ENCODE measurements at places on chromosomes 7 and 10.

- DNase-seq = no peak
Measured at GRCh38 chr10:90417029-90417428, 440.8 kb downstream of the HTR7 start.

DNA sequence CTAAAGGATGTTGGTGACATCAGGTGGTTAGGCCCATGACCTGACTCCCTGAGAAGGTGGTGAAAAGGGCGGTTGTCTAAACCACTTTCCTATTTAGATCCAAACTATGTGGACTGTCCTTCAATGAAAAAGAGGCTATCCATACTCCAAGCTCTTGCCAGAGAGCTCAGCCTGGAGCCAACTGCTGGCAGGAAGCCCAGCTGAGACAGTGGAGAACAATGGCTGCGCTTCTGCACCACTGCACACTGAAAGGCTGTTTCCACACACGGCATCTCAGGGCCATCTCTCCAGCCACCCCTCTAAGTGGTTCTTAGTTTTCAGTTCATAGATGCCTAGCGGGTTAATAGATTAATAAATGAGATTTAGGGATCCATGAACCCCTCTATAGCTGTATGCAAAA lies 488.8 kb upstream of the ZMIZ1 start:
- DNase-seq = no peak

GRCh38 chr10:49498425-49498824 lies 40.5 kb downstream of the ERCC6 start:
- DNase-seq = no peak

GRCh38 chr7:3301831-3302618 lies 973 bp downstream of the SDK1 start:
- no peak for DNase-seq

GRCh38 chr10:110851020-110851612 lies 20.6 kb upstream of the PDCD4 start:
- peak; percentile 28 for DNase-seq

DNA sequence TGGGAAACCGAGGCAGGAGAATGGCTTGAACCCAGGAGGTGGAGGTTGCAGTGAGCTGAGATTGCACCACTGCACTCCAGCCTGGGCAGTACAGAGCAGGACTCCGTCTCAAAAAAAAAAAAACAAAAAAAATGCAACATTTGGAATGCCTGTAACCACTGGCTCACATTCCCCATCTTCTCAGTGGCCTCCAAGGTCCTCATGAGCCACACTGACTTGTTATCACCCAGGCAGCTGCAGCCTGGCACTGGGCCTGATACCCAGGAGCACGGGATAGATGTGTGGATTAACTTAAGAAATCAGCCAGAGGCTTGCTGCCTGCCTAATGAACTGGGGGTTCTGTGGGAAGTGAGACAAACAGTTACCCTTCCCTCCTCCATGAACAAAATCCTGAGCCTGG lies 23.0 kb downstream of the JCAD start:
- no peak for DNase-seq

GRCh38 chr10:129949411-129949810 lies 14.7 kb downstream of the EBF3 start:
- DNase-seq = no peak

DNA sequence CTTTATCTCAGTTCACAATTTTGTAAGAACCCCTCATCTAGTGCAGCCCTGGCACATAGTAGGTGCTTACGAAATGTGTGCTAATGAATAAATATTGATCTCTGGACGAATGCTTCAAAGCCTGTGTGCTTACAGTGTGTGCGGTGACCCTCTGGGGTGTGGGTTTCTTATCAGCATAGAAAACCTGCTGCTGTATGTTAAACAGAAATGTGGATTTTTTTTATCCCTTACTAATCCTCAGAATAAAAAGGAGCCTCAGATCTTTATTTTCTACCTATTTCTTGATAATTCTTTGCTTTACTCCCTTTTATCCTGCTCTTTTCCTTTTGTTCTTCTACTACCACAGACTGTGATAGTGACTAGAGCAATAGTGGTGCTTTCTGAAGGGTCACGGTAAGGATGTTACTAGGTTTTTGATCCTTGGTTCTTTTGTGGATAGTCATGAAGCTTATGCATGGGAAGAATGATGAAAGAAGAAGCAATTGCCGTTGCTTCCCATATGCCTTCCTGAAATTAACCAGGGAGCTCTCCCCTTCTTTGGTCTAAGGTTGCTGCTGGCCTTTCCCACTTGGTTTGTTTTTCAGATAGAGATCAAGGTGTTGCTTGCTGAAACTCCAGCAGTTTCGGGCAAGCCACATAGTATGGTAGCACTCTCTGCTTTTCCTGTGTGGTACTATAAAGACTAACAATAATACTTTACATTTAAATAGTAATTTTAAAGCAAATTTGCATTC lies 44.7 kb downstream of the SPAG6 start:
- DNase-seq = no peak

GRCh38 chr7:42096681-42097561 lies 140.1 kb downstream of the GLI3 start:
- no peak for DNase-seq

DNA sequence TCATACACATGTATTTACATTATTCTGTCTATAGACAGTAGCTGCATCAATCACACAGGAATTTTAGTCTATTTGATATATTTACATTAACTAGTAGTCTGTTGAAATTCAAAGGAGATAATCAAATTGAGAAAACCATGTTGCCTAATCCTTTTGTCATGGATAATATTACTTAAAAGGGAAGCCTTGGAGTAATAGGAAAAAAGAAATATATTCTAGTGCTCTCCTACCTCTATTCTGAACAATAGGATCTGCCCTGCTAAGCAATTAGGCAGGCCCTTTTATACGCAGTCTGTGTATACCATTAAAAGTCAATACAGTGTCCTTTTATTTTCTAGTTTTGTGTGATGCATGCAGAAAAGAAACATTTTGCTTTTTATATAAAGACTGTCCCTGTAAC lies 24.5 kb downstream of the UMAD1 start:
- no peak for DNase-seq

DNA sequence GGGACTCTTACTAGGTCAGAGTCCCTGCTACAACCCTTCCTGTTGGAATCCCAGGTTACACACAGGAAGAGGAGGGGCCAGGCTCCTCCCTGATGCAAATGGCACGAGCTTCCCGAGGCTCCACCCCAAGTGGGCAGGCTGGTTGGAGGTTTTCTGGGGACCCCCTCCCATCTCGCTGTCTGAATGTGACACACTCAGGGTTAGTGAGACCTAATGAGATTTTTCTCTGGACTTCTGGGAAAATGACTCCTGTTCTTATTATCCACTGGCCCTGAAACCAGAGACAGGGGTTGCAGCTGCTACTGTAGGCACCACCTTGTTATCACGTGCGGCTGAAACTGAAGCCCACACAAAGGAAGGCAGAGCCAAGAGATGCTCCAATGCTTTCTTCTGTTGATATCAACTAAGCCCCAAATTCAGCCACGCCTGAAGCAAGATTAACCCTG lies 103.3 kb downstream of the FAM107B start:
- DNase-seq = no peak

DNA sequence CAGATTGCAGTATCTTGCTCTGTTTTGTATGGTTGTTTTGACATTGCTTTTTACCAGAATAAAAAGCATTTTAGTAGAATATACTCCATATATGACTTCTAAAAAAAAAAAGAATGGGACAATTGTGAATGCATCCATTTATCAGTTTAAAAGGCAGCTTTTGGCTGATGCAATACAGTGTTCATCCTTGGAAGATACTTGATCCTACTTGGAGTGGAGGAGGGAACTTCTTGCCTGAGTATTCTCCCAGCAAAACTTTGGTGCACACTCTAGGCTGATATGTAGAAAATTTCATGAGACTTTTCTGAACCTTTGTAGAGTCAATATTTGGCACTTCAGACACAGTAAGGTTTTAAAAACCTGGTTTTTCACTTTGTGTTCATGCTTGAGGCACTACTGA lies 40.2 kb downstream of the WDR11 start:
- DNase-seq = no peak

DNA sequence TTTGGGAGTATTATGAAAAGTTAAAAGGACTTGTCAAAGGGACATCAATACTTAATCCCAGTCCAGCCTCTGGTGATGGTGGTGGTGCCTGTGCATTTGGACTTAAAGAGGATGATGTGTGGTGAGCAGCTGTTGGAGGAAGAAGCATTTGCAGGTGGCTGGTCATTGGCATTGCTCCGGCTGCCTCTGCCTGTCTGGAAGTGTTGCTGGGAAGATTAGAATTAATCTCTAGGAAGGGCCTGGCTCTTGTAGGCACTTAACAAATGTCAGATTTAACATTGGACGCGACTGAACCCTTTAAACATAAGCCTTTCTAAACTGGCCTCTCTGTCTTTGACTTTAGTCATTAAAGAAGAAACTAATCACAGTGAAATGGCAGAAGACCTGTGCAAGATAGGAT lies 58.8 kb downstream of the FIGNL1 start:
- DNase-seq = no peak

- DNase-seq = no peak
Measured at GRCh38 chr7:45027774-45028114, 27.7 kb downstream of the CCM2 start.

- no peak for DNase-seq
Measured at GRCh38 chr7:119545118-119545517, 727.9 kb upstream of the KCND2 start.

DNA sequence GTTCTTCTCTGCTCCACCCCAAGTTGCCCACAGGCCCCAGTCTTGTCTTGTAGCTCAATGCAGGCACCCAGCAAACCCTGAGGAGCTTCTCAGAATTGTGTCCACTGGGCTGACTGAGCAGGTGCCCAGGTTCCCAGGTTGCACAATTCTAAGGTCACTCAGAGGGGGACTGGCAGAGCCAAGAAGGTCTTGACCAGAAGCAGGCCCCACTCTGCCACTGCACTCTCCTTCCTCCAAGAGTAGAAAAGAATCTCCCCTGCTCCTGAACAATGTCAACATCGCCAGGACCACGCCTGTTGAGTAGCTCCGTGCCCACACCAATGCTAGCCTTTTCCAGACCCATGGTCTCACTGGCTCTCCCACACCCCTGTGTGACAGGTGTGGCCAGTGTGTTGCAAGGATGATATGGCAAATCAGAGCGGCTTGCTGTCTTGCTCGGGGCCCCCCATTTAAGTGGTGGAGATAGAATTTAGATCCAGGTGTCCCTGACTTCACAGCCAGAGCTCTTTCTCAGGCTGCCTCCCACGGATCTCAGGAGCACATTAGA lies 577 bp downstream of the LRRC18 start:
- no peak for DNase-seq

- peak; percentile 68 for DNase-seq
Measured at GRCh38 chr7:43586251-43586900, 3.5 kb downstream of the STK17A start.

DNA sequence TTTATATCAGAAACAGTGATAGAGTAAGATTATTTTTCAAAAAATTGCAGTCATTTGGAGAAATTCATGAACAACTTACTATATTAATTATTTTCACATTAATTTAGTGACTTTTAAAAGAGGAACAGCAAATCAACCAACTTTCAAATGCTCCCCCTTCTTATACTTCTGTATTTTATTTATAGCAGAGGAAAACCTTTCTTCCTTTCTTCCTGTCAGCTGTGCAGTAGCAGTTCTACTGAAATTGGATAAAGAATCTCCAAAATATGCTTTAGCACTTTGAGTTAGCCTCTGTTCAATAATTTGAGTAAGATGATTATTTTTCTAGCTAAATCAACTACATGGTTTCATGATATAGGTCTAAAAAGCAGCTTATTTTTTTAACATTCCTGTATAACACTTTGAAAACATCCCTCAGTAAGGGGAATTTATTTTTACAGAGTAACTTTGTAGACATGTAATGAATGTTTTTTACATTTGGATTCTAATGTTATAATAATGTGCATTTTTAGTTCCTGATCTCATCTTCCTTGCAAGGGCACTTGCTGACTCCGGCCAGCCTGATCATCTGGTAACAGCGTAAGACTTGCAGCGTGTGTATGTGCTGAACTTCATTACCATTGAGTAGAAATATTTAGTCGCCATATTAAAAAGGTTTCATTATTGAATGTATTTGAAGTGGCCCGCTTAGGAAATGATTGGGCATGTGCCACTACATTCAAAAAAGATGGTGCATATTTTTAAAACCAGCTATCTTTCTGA lies 158.3 kb upstream of the HDAC9 start:
- DNase-seq = no peak

DNA sequence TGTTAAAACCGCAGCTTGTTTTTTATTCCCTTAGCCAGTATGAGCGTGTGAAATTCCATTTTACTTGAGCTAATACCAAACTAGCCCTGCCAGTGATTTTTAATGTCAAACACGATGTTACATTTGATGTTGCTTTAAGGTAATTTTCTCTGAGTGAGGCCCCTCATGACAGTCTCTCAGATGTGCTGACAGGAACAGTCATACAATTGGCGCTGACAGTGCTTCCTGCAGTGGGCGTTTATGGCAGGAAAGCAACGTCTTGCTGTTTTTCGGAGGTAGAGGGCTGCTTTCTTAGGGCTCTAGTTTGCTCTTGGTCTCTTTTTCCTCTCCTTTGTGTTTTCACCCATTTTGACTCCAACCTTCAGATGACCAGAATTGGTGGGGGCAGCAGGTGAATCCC lies 19.3 kb downstream of the PON1 start:
- DNase-seq = no peak

DNA sequence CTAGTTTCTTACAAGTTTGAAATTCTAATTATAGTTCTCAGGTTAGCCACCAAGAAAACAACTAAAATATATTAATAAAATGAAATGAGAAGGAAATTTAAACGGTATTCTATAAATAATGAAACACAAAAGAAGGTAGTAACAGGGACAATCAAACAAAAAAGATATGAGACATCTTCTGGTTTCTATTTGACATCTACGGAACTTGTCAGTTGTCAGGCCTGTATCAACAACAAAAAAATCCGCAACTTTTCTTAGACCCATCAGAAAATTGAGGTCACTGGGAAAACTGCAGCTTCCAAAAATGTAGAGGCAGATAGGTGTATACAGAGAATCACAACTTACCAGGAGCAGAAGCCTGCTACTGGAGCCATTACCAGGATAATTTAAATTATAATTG lies 70.6 kb downstream of the ZPBP start:
- no peak for DNase-seq

- no peak for DNase-seq
Measured at GRCh38 chr7:66583490-66584110, 45.1 kb upstream of the KCTD7 start.

GRCh38 chr7:121494516-121494915 lies 98.4 kb upstream of the FAM3C start:
- no peak for DNase-seq

- no peak for DNase-seq
Measured at GRCh38 chr10:108049668-108050067, 885.2 kb upstream of the SORCS1 start.

GRCh38 chr10:64601298-64601697 lies 1080.1 kb downstream of the REEP3 start:
- no peak for DNase-seq

DNA sequence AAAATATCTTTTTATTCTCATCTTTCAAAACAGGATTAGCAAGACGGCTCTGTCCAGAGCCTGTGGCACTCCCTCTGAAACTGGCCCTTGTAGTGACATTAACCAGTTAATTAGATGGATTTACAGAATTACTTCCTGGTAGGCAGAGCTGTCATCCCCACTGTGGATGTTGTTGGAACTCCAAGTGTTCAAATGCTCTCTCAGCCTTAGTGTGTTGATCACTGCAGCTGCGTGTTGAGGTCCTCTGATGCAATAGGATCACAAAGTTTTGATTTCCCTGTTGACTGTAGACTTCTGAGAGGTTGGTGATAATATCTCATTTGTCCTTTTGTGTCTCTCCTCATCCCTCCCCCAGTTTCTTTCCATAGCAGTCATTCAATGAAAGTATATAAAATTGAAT lies 117.3 kb upstream of the CDK6 start:
- DNase-seq = no peak

All from CD4-positive, alpha-beta T cell treated with Interleukin-1 beta for 1 hour (primary cell).